ENCODE measurements at places on chromosomes 1 and 21.

GRCh38 chr1:79663916-79664315 lies 657.4 kb upstream of the ADGRL4 start:
- DNase-seq = no peak

DNA sequence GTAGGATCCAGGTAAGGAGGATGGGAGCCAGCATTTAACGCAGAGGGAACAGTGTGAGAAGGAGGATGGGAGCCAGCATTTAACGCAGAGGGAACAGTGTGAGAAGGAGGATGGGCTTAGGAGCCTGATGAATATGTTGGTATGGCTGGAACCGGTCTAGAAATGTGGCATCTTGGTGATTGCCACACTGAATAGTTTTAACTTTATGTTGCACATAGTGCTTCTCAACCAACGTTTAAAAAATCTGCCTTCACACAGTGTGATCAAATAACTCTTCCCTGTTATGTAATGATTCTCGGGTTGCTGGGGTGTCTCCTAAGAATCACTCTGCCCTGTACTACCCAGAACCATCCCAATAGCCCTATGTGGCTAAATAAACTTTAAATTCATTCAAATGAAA lies 146.9 kb upstream of the DUSP10 start:
- DNase-seq = no peak

DNA sequence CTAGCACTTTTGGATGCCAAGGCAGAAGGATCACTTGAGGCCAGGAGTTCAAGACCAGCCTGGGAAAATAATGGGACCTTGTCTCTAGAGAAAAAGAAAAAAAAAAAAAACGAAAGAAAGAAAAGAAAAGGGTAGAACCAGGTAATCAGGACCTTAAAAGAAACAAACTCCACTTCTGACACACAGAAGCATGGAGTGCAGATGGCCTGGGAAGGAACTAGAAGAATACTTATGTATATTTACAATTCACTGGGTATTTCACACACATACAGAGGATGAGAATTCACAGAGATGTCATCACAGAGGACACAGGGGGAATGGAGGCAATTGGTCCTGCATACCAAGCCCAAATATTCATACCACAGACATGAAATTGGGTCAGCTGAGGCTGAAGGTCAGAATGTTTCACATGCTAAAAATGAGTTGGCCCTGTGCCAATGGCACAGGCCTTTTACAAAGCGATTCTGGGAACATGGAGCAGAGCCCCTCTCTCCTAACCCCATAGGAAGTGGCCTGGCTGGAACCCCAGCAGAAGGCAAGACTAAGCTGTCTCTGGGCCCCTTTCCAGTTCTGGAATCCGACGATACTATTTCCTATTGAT lies 4.4 kb downstream of the B4GALT3 start:
- no peak for DNase-seq

- DNase-seq = no peak
These were observed 47.4 kb upstream of the ENAH start for GRCh38 chr1:225700164-225700821.

DNA sequence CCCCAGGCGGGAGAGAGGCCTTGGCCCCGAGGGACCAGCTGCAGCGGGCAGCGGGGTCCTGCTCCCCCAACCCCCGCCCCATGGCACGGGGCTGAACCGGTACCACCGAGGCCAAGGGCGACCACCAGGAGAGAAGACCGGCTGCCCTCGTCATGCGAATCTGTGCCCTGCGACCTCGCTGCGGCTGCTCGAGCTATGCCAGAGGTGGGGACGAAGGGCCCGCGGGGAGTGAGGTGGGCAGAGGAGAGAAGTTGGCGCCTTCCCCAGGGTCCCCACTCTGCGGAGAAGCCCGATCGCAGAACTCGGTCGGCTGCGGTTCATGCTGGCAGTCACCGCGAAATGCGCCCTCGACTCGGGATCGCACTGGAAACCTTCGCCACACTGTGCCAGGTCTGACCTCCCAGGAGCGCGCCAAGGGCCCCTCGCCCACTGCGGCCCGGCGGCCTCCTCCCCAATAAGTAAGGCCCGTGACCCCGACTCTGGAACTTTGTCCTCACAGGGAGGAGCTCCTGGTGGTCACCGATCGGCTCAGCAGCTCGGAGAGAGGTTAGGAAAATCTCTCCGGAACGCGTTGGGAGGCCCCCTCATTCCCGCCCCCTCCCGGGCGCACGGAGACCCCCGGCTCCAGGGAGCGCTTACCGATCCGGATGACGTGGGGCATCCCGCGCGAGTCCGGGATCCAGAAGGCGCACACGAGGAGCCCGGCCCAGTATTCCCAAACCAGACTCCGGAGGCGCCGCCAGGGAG lies 787 bp downstream of the GRIK3 start:
- DNase-seq = no peak

DNA sequence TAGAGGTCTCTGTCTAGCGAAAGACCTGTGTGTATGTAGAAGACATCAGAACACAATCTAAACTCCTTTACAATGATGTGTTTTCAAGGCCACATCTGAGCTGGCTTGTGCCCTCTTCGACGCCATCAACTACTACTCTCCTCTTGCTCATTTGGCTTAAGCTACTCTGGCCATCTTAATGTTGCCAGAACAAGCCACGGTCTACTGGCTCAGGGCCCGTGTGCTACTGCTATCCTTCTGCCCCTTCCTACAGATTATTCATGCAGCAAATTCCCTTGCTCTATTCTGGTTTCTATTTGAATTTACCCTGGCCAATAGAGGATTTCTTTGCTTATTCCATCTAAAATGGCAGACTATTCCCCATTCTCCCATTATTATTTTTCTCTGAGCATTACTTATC lies 121.7 kb downstream of the ZZZ3 start:
- DNase-seq = no peak

DNA sequence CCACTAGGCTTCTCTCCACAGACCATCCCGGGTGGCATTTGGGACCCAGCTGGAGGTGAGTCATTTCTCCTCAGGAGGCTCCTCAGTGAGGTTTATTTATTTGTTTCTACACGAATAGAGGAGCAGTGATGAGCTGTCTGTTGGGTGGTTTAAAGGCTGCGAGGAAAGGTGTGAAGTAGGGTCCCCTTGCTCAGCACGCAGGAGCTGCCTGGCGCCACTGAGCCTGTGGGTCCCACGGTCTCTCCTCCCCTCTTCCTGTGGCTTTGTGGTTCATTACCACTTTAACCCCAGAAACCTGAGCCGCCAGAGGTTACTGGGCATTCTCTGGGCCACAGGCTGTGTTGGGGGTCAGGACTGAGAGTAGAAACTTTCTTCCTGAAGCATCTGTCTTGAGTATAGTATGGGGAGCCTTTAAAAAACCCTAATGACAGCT lies 39.9 kb downstream of the IL6R start:
- DNase-seq = no peak

DNA sequence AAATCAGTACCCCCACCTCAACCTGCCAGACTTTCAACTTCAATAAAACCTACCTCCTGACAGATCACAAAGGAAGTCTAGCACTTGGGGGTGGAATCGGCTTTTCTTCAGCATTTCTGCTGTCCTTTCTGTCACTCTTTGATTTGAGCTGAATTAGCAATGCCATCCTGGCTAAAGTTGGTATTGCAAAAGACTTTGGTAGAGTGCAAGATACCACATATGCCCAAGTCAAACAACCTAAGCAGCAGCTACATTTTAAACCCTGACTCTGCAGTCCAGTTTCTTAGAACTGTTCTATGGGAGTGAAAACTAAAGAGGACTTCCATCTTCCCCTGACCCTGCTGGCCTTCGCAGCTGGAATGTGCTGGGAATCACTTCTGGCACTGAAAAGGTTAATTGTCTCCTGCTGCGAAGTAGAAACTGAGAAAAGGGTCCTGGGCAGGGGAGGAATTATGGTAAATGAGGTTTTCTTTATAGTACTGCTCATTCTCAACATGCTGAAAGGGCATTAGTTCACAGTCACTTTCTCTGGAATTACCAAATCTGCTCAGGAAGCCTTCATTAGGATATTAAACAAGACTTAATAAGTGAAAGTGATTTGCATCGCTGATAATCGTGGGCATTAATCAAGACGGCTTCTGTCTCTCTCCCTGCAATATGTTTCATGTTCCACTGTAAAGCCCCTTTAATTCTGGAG lies 126.2 kb upstream of the SMYD2 start:
- DNase-seq = no peak

DNA sequence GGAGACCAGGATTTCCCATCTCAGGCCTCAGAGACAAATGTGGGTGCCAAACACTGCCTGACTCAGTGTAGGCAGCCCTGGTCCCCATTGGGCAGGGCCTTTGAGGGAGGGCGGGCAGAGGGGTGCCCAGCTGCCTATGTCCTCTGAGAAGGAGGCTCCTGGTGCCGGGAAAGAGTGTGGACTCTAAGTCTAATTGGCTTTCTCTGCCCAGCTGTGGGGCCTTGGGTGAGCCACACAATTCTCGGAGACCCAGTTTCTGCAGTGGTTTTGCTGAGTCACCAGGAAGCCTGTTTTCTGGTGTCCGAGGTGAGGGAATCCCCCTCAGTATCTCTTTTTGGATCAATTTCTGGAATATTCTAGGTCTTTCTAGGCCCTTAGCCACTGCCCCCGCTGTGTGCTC lies 35.3 kb upstream of the ACTL8 start:
- DNase-seq = no peak

- no peak for DNase-seq
These were observed 12.6 kb upstream of the SAMD11 start for GRCh38 chr1:910881-911721.

DNA sequence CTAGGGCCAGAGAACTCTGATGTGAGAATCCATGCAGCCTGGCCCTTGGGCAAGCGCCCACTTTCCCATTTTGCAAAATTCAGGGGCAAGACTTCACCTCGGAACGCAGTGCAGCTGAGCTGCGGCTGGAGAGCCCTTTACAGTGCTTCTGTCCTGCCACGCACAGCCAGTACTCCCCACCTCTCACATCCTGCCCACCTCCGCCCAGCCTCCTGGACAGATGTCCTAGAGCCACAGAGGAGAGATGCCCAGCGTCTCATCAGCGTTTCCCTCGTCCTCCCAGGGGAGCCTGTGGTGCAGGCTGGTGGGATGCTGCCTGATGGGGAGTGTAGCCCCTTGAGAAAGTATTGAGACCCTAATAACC lies 29.6 kb downstream of the RUNX3 start:
- no peak for DNase-seq

- DNase-seq = no peak
These were observed 521.1 kb upstream of the BEND5 start for GRCh38 chr1:49297783-49298182.

DNA sequence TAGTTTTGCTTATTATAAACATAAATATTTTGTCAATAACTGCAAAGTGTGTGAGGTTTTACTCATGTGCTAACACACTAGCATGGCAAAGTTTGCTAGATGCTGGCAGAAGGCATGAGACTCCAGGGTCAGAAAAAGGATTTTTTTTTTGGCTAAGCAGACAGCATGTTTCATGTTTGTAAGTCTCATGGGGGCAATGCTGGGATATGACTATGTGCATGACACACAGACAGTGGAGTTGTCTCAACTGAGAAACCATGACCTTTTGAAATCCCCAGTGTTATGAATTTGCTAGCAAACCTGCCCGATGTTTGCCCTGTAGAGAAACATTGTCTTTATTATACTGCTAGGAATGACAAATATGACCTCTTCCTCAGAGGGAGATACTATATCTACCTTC lies 448.2 kb downstream of the BRINP3 start:
- no peak for DNase-seq
